ENCODE measurements at places on chromosomes 3 and 15. TPM values are rescaled to one million over a fixed set of nuclear protein-coding genes. Genes with fewer than 3 reads are reported as not detected.

Gene ALG1L2
- total RNA-seq: 0.44 TPM

Gene THRB
- 2.5 TPM for total RNA-seq

Gene TMEM108
- not detected for total RNA-seq

Gene VIPR1
- 9.6 TPM for total RNA-seq

Gene FGF7
- 0.49 TPM for total RNA-seq

GRCh38 chr15:22968366-22968765 is 11.8 kb downstream of the CYFIP1 start:
- no peak for DNase-seq

- peak; percentile 26 for DNase-seq
Measured at GRCh38 chr3:157500232-157500631, 3.0 kb downstream of the VEPH1 start.

DNA sequence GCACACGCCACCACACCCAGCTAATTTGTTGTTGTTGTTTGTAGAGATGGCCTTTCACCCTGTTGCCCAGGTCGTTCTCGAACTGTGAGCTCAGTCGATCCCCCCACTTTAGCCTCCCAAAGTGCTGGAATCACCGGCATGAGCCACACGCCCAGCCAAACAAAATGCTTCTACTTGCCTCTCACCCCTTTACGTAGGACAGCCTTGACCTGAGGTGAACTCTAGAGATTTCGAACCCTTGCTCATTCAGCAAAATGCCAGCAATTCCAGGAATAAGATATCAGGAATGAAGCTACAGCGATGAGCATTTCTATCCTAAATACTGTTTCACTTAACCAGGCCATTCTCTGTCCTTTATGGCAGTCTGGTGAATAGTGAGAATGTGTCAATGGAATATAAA is 135.0 kb downstream of the LRRK1 start:
- DNase-seq: no peak

- no peak for DNase-seq
Measured at GRCh38 chr3:151537726-151538125, 76.9 kb upstream of the IGSF10 start.

DNA sequence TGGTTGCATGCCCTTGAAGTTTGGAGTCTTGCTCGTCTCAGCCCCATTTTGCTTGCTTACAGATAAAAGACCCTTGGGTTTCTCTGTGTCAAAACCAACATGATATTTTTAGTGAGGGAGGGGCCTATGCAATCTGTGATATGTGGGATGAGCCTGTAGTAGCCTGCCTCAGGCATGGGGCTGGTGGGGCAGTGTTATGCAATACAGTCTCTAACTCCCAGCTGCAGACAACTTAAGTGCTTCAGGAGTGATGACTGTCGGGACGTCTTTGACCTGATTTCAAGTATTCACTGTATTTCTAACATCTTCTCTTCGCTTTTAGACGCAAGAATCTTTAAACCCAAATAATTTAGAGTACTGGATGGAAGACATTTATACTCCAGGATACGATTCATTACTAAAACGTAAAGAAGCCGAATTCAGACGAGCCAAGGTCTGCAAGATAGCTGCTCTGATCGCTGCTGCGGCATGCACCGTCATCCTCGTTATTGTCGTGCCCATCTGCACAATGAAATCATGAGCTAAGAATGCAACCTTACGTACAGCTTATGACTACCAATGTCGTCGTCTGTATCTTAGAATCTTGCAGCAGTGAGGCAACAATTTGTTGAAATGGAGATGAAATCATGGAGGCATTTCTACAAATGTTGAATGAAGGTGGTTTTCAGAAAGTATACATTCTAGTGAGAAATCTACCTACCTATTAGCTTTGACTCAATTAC is 35.9 kb downstream of the MINAR1 start:
- no peak for DNase-seq

- DNase-seq: no peak
Measured at GRCh38 chr3:132382267-132382666, 35.0 kb upstream of the DNAJC13 start.

GRCh38 chr15:48324949-48325348 is 6.3 kb upstream of the DUT start:
- DNase-seq: no peak

GRCh38 chr15:84606653-84607120 is 5.9 kb downstream of the ZSCAN2 start:
- no peak for DNase-seq

DNA sequence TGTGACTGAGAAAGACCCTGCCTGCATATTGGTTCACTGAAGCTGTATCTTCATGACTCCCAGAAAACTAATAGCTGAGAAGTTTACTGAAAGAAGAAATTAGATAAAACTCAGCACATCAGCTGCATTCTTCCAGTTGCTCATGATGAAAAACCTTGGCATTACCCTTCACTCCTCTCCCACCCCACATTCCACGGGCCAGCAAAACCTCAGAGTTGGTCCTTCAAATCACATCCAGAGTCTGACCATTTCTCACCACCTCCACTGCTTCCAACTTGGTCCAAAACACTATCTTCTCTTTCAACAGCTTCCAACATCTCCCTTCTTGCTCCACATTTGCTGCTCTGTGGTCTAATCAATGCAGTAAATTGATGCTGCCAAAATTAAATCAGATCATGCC is 97.1 kb downstream of the CD47 start:
- DNase-seq: no peak

- no peak for DNase-seq
Measured at GRCh38 chr15:39153058-39153714, 427.7 kb upstream of the THBS1 start.

- no peak for DNase-seq
Measured at GRCh38 chr15:43143203-43143941, 10.0 kb downstream of the TMEM62 start.

DNA sequence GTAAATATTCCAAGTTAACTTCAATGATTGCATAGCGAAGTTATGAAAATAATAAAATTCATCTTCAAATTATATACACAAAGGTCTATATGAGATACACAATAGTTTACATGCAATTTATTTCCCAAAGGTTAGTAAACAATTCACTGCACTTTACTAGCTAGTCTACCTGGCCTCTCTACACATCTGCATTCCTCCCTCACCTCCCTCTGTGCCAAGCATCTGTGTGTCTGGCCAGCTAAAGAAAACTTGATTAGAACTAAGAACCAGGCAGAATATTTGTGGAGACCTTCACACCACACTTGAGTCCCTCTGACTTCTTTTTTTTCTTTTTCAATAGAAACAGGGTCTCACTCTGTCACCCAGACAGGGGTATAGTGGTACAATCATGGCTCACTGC is 61.4 kb downstream of the LRRFIP2 start:
- DNase-seq: no peak

DNA sequence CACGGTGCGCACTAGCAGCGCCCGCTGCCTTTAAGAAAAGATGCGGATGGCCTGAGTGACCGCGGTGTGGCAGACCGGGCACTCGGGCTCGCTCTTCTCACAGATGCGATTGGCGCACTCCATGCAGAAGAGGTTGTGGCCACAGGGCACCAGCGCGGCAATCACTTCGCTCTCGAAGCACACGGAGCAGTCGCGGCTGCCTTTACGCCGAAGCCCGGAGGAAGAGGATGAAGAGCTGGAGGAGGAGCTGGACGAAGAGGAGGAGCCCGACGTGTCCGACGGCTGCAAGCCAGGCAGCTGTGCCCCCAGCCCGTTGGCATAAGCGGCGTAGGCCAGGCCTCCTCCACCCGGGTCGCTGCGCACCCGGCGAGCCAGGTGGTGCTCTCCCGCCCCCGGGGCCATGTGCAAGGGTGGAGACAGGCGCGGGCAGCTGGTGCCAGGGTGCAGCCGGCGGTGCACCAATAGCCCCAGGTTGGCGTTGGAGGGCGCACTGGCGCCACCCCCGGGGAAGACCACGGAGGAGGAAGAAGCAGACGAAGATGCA is 2.6 kb downstream of the MEX3B start:
- no peak for DNase-seq

GRCh38 chr3:53665608-53666425 is 171.4 kb downstream of the CACNA1D start:
- no peak for DNase-seq

DNA sequence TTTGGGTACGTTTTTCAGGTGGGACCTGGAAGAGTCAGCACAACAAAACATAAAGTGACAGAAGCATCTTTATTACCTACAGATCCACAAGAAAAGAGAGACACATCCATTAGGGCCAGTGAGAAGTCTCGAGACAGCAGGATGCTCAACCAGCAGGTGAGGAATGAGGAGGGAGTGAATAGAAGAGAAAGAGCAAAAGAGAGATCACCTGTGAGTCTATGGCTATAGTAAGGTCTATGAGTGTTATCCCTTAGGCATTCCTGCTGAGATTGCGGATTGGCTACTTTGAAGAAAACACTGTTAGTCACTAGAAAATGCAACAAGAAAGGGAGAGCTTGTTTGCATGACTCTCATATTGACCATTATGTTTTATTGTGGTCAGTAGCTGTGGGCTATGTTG is 1556.2 kb upstream of the GBE1 start:
- no peak for DNase-seq

- DNase-seq: no peak
Measured at GRCh38 chr15:97941572-97941971, 18.9 kb upstream of the ARRDC4 start.

DNA sequence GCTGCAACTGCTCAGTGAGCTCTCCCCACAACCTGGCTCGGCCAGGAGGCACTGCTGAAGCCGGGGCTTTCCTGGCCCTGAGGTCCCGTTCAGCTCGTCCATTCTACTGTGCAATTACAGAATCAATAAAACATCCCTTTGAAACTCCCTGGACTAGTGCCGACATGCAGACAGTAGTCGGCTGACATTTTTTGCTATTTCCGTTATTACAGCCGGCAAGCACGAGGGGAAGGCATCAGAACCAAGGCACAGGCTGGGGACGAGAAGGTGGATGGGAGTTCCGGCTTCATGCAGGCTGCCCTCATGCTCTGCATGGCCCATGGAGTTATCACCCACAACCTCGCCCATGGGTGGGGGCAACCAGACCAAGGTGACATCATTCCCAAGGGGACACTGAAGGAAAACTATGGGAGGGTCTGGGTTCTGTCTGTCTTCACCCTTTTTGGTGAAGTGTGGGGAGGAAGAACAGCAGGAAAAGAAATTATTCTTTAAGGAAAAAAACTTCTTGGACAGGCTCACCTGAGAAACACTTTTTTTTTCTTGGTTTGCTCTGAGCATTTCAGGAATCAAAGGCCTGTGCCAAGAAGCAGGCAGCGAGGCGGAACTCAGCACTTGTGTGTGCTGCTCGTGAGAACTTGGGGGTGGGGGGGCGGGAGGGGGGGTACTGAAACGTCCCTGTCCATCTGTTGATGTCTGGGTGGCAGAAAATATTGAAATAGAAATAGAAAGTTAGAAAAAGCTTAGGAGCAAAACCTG is 154.5 kb downstream of the FOXP1 start:
- DNase-seq: no peak

GRCh38 chr3:197305854-197306253 is 7.4 kb upstream of the DLG1 start:
- DNase-seq: no peak

GRCh38 chr3:184633237-184633579 is 71.6 kb downstream of the EPHB3 start:
- DNase-seq: no peak

- DNase-seq: no peak
Measured at GRCh38 chr3:69930564-69930963, 69.0 kb upstream of the SAMMSON start.

DNA sequence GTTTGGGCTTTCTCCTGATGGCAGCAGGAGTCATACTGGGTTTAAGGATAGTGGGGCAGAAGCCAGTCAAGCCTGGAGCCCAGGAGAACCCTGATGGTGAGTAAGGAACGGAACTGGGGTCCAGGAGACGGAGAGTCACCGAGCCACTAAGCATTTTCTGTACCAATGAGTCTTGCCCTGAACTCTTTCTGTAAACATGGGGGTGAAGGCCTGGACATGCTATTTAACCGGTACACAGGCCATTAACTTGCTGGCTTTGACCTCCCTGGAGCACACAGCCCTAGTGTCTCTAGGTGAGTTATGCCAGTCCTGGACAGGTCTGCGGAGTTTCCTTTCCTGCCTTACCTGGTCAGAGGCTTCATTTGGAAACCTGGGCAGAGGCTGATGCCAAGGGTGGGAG is 3.9 kb downstream of the SLC6A6 start:
- DNase-seq: no peak
